ENCODE measurements at places on chromosomes 7 and 10.

DNA sequence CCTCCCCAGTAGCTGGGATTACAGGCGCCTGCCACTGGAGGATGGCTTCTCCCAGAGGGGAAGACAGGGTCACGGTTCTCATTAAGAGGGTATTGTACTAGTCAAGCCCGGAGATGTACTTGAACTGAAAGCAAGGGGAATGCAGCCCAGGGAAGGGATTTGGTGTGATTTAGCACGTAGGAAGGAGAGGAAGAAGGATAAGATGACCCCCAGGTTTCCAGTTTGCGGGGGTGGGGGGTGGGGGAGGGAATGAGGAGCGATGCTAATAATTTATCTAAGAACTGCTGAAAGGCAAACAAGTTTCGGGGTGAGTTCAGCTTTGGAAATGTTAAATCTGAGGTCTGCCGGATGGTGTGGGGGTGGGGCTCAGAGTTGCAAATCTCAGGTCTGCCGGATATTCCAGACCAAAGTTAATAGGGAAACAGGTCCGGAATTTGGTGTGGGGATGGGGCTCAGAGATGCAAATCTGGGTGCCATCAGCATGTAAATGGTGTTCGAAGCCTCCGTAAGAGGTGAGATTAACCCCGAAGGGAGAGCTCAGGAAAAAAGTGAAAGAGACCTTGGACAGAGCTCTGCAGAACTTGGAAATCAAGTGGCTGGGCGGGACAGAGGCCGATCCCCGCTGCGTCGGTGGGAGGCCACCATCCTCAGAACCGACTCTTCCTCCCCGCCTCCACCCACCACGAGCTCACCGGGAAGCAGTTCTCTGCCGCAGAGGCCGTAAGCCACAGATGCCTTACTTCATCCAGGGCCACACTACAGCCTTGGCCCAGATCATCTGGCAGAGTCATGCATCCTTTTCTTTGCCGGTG lies 1.6 kb upstream of the SEPHS1 start:
- DNase-seq = no peak

DNA sequence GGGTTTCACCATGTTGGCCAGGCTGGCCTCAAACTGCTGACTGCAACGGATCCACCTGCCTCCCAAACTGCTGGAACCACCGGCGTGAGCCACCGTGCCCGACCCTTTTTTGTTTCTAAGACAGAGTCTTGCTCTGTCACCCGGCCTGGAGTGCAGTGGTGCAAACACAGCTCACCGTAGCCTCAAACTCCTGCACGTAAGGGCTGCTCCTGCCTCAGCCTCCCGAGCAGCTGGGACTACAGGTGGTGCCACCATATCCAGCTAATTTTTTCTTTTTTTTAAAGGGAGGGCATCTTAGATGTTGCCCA lies 36.4 kb downstream of the ADAP1 start:
- DNase-seq = no peak

GRCh38 chr10:12594448-12594944 lies 245.1 kb downstream of the CAMK1D start:
- DNase-seq = no peak

DNA sequence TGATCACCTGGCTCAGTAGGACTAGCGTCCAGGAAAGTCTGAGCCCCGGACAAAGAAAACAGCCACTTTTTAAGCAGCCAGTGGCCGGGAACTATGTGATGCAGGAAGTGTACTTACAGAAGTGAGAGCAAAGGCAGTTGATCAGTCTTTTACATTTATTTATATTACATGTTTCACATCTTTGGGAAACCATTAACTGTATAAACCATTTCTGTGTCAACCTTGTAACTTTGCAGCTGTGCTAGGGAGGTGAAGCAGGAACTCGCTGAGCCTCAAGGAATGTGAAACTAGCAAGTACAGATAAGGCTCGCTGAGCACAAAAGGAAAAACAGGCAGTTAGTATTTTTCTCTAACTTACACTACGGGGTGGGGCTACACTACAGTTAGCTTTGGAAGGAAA lies 39.9 kb upstream of the HECW1 start:
- no peak for DNase-seq

DNA sequence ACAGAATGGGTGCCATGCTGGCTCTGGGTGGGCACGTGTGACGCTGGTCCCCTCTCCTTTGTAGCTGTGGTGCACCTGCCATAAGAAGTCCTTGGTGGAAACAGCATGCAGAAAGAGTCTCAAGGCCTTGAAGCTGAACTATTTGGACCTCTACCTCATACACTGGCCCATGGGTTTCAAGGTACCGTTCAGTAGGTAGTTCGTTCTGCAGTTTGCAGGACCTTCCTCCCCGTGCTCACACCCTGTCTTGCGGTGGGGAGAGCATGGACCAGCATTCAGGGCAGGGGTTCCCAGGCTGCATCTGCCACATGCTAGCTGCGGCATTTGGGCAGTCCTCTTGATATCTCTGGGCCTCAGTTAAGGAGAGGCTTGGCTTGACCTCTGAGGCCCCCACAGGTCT lies 7.3 kb downstream of the AKR1E2 start:
- DNase-seq = no peak

GRCh38 chr10:3868271-3868664 lies 83.3 kb upstream of the KLF6 start:
- DNase-seq = no peak

DNA sequence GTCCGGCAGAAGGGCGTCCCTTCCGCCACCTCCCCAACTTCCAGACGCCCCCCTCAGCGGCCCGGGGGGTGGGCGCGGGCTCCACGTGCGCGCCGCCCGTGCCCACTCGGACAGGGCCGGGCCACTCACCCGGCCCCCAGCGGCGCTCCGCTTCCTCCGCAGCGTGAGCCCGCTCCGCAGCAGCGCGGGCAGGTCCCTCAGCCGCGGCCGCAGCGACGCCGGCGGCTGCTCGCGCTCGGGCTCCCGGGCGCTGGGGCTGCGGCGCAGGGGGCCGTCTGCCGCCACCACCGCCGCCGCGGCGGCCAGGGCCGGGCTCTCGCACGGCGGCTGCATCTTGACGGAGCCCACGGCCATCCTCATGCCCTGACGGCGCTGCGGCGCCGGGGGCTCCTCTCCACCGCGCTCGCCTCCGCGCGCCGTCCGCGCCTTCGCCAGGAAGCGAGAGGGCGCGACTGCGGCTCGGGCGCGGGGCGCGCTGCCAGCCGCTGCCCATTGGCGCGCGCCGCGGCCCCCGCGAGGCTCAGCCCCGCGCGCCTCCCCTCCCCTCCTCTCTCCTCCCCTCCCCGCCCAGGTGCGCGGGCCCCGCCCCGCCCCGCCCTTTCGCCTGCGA lies at the start of gene RAPGEF5:
Gene RAPGEF5, minus strand, starts transcription at position 454 of the 610 bp plus-strand sequence. Its CDS starts 94 bp downstream, at position 360.
- DNase-seq = no peak

DNA sequence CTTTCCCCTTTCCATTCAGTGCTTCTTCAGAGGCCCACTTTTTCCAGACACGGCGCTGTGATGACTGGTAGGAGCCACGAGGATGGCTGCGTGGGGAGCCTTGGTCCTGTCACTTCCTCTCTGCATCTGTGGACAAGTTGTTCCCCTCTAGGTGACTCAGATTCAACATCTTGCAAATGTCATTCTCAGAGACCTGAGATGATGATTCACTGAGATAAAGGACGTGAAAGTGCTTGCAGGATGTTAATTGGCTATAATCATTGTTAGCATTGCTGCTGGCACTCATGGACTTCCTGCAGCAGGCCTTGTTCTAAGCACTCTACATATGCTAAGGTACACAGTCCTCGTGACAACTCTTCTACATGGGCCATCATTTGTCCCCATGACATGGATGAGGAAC lies 489.8 kb upstream of the ZMIZ1 start:
- DNase-seq = no peak

- no peak for DNase-seq
Measured at GRCh38 chr10:5550250-5550545, 25.4 kb downstream of the CALML3 start.

GRCh38 chr7:22252016-22252415 lies 104.9 kb downstream of the RAPGEF5 start:
- DNase-seq = peak; percentile 44

GRCh38 chr7:73555411-73555982 lies 2.0 kb downstream of the BCL7B start:
- DNase-seq = no peak

DNA sequence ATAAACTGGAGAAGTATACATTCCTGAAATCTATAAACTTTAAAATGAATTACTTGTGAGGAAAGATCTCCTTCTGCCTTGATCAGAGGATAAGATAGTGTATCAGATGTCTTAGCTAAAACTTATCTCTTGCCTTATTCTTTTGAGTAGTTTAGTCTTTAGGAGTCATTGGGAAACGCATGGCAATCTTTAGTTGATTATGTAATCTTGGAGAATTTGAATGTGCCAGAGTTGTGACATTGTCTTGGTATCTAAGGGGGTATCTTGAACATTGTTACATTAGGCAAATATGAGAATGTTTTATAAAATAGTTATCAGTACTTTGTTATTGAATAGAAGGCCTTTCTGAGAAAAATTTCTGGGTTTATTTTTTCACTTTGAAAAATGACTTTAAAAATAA lies 61.6 kb upstream of the ADRA2A start:
- no peak for DNase-seq

- no peak for DNase-seq
Measured at GRCh38 chr10:119364645-119365600, 157.6 kb downstream of the GRK5 start.

- no peak for DNase-seq
Measured at GRCh38 chr7:15905251-15906040, 219.0 kb upstream of the MEOX2 start.

GRCh38 chr7:17770710-17771375 lies 169.5 kb downstream of the SNX13 start:
- no peak for DNase-seq

DNA sequence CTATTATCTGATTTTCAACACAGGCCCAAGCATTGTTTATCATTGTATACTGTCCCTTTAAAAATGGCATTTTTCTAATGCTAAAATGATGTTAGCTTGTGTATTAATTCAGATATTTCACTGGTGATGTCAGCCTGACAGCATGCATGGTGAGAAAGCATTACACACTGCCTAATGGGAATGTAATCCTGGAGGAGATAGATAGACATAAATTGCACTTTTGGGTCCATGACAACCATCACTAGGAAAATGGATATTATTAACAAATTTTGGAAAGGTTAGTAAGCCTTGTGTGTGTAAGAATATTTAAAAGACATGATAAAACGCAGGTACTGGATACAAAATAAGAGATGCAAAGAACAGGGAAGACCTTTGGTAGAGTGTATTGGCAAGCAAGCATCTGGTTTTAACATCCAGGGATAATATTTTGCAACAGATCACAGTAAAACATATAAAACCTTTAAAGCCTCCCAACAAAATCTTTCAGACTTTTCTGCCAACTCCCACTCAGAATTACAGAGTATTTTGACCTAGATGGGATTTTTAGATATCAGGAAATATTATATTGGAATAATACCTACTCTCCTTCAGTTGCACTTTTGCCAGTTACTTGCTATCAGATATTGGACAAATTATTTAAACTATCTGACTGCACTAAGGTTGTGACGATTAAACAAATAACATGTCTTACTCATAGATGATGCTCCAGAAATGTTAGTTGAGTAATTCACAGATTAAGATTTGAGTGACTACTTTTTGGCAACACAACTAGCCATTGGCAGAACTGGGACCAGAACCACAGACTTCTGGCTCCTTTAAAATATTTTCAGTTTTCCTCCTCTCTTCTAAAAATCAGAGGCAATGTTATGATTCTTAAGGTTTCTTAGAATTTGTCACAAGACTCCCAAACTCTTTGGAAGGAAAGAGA lies 291.6 kb upstream of the SEMA3C start:
- no peak for DNase-seq

GRCh38 chr10:14304046-14304445 lies 26.7 kb downstream of the FRMD4A start:
- DNase-seq = no peak

- DNase-seq = no peak
Measured at GRCh38 chr7:87027900-87028299, 31.6 kb downstream of the ELAPOR2 start.

DNA sequence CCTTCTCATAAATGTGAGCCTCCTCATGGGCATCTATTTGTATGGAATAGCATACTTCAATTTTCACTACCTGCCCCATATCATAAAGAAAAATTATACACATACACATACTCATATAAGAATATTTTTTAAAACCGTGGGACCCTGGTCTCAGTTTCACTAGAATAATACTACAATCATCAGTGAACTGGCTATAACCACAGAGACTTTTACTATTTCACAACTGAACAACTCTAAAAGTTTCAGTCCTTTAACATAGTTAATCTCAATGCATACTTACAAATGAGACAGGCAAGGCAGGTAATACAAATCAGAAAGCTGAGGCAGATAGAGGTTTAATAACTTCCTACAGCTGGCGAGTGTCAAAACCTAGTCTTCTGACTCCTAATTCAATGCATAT lies 83.1 kb downstream of the LRRN3 start:
- DNase-seq = no peak

- DNase-seq = no peak
Measured at GRCh38 chr7:104469166-104469820, 140.9 kb downstream of the LHFPL3 start.

- DNase-seq = no peak
Measured at GRCh38 chr7:44757739-44758138, 9.1 kb downstream of the ZMIZ2 start.

DNA sequence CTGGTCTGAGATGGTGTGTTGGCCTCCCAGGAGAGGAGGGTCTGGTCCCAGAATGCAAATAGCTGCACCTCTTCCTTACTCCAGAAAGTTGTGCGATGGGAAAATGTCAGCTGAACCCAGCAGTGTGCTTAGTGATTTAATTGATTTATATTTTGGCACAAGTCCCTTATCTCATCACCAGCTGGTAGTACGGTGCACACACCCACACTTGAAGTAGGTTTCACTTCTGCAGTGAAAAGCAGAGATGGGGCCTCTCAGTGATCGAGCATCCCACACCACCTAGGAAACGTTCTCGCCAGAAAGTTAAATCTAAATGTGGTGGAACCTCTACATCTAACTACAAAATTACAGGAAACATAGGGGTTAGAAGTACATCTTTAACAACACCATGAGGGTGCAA lies 80.4 kb downstream of the UBE3C start:
- no peak for DNase-seq

GRCh38 chr7:44541028-44541869 lies at the start of gene NPC1L1:
TSS of gene NPC1L1 (minus strand) at chr7:44541330. CDS start at chr7:44541259, 71 bp downstream.
- DNase-seq = no peak

- no peak for DNase-seq
Measured at GRCh38 chr10:94591461-94592205, 46.0 kb downstream of the HELLS start.

- no peak for DNase-seq
Measured at GRCh38 chr7:117127585-117128168, 174.4 kb downstream of the ST7 start.

- no peak for DNase-seq
Measured at GRCh38 chr7:141974831-141975230, 1.3 kb upstream of the TAS2R38 start.

- no peak for DNase-seq
Measured at GRCh38 chr7:44572771-44573170, 937 bp downstream of the DDX56 start.

DNA sequence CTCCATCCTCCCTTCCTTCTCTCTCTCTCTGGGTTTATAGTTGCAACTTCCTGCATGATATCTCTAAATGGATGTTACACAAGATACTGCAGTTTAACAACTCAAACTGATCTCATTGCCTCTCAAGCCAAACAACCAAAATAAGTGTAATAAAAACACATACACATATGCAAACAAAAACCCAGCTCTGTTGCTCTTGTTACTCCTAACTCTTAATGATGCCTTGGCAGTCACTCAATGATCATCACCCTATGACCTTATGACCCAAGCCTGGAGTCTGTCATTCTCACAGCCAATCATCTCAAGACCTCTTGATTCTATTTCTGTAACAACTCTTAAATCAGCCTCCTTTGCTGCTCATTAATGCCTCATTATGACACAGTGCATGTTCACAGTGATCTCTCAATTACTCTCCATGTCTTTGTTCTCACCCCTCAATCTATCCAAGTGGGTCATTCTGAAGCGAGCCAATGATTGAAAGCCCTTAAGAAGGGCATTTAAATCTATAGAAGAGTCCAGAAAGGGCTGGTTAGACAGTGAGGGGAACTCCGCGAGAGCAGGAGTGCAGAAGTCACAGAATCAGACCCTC lies 210.9 kb downstream of the INHBA start:
- no peak for DNase-seq

Measured in nucleus accumbens (tissue), 56 donors.